ENCODE measurements at places on chromosomes 4 and X.
A peak's percentile ranks its signal among the peaks of the same experiment; 100 is the strongest.

DNA sequence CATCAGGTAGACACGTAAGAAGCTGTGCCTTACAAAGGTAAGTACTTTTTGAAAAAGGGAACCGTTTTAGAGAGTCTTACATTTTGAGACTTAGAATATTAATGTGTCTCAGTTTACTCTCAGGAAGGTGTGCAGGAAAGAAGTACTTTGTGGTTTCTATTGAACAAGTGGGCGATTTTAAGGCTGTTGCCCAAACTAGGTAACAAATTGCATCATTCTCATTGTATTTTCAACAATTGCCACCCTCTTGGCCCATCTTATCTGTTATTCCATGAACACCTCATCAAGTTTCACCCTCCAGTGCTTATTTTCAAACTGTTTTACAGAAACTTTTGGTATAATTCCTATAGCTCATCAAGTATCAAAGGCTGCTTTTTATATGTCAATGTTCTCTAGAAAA, 158.3 kb downstream of the SLC4A4 start:
- DNase-seq: no peak

DNA sequence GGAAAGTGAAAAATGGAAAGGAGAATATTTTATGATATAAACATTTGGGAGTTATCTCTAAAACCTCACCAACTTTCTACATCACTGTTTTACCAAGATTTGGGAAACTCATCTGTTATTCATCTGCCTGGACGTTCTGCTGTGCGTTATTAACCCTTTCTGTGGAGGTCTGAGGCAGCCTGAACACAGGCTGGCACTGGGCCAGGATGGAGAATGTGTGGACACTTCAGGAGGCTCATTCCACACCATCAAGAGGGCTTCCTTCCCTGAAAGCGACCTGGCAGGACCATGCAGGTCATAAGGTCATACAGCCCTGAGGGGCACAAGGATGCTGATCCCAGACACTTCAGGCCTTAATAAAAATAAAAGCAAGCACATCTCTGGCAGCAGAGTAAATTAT, 31.2 kb upstream of the TMEM184C start:
- no peak for DNase-seq

- DNase-seq: peak; percentile 54
Observed at GRCh38 chr4:87679449-87680169, 29.5 kb downstream of the DMP1 start.

DNA sequence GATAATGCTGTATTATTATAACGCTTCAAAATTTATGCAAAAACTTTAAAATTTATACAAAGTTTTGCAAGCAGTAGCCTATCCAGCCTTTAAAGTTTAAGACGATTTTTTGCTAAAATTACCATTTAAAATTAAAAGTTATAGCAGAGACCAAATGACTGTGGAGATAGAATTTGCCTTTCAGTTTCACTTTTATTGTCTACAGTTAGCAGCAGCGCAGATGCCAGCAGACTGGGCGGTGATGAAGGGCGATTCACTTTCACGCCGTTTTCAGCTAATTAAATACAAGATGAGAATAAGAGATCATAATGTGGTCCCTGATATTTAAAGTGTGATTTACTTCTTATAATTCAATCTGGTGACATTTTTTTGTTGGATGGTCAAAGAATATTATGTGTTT, 1381.5 kb upstream of the ADGRL3 start:
- no peak for DNase-seq

GRCh38 chr4:132557660-132558059, 591.4 kb upstream of the PCDH10 start:
- no peak for DNase-seq

- no peak for DNase-seq
Observed at GRCh38 chrX:73401591-73402266, 45.1 kb upstream of the CDX4 start.

- no peak for DNase-seq
Observed at GRCh38 chrX:147910607-147911006, 1.1 kb upstream of the FMR1 start.

- no peak for DNase-seq
Observed at GRCh38 chr4:89301902-89302301, 5.7 kb downstream of the GPRIN3 start.

DNA sequence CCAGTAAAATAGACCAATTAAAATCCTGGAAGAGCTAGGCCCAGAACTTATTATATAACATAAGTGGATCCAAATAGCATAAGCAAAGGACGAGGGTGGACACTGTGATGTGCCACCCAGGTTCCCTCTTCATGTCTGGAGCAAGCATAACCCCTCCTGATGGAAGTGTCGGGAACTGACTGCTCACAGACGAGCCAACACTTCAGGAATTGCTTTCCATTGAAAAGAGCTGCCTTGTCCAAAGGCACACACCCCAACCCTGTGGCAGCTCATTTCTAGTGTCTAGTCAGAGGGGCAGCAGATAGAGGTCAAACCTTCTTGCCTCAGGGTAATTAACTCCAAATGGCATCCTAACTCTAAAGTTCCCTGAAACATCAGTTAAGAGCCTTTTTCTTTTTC, 15.3 kb downstream of the DDIT4L start:
- no peak for DNase-seq

GRCh38 chr4:5511791-5512190, 196.6 kb downstream of the EVC2 start:
- DNase-seq: no peak

DNA sequence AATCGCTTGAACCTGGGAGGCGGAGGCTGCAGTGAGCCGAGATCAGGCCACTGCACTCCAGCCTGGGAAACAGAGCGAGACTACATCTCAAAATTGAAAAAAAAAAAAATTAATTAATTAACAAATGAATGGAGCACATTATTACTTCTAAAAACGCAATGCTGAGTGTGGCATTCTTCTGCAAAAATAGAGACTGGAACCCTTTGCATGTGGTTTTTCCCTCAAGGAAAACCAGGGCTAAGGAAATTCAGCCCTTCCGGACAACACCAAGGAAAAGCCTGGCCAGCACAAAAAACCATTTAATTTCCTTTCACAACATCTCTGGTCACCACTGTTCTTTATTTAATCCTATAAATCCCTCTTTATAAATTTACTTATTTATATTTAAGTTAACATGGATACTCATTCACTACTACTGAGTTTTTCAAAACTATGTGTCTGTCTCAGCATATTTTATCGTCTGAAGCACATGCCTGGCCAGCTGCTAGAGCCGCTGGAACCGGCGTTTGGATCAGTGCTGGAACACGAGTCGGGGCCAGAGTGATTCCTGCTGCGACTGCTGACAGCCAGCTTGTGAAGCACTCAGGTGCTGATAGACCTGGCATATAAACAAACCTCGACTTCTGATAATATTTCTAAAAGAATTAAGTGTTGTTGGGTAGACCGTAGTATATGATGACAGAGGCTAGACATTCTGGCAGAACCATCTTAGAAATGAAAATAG, 84.5 kb upstream of the WWC2 start:
- no peak for DNase-seq

- peak; percentile 15 for DNase-seq
Observed at GRCh38 chrX:150649096-150649870, 43.9 kb upstream of the MTMR1 start.

- DNase-seq: no peak
Observed at GRCh38 chrX:150007356-150007755, 69.1 kb upstream of the EOLA2 start.

DNA sequence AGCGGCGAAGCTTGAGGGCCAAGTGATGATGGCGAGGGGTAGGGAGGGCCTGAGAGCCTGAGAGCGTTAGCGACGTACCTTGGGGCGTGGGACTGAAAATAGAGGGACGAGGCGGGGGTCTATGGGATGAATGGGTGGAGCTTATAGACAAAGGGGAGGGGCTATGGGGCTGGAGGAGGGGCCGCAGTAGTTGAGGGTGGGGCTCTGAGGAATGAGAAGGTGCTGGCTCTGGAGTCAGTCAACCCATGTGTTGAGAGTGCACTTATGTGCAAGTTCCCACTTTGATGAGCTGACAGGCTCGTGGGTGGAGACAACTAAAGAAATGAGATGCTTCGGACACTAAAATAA, 488 bp downstream of the TBC1D25 start:
- peak; percentile 77 for DNase-seq

GRCh38 chr4:150609131-150609530, 27.2 kb downstream of the MAB21L2 start:
- no peak for DNase-seq

- DNase-seq: no peak
Observed at GRCh38 chr4:2084316-2084715, 25.2 kb downstream of the NAT8L start.

- DNase-seq: no peak
Observed at GRCh38 chrX:132015875-132016274, 7.2 kb upstream of the STK26 start.

GRCh38 chrX:103413705-103414387, 37.5 kb downstream of the BEX3 start:
- no peak for DNase-seq

DNA sequence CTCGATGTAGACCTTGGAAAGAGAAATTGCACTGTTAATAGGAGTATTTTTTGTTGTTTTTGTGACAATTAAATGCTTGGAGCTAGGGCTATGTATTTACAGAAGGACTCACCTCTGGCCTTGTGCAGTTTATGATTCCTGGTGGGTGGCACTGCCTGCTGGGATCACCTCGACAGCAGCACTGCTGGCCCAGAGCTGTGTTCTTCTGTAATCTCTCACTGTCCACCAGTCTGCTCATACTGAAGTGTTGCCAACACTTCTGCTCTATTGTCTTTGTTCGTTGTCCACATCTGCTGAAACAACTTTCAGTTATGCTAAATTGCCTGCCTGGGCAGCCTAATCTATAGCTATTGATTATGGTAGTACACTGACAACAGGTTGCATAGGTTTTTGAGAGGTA, 194.4 kb upstream of the ANK2 start:
- DNase-seq: no peak

GRCh38 chrX:54482839-54483593, 13.0 kb downstream of the FGD1 start:
- DNase-seq: no peak

DNA sequence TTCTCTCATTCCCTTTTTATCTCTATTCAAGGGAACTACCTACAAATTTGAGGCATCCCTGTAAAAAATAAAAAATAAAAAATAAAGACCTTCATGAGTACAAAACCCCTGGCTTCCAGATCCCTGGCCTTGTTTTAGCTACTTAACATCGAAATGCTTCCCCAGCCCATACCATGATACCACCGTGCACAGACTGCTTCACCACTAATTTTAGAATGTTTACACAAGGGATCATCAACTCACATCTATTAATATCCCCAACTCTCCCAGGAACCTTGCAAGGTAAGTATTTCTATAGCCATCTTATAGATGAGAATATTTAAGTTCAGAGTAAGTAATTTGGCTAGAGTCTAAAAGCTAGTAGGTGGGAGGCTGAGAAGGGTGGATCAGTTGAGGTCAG, 51.7 kb downstream of the UCHL1 start:
- DNase-seq: no peak

DNA sequence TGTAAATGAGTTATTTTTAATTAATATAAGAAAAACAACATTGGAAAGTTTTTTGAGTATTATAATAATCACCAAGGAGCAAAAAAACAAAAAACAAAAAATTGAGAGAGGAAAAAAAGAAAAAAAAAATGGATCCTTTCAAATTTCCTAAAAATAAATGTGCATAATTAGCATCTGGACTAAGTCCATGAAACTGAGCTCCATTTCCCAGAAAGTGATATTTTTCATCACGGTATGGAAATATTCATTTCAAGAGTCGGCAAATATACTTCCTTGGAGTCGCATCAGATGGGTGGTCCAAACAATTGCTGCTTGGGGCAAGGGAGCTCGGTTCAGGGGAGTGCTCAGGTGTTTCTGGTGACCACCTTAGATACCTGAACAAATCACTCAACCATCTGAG, 305.1 kb downstream of the LDB2 start:
- DNase-seq: no peak

GRCh38 chrX:39705290-39705689, 392.5 kb downstream of the BCOR start:
- peak; percentile 53 for DNase-seq

DNA sequence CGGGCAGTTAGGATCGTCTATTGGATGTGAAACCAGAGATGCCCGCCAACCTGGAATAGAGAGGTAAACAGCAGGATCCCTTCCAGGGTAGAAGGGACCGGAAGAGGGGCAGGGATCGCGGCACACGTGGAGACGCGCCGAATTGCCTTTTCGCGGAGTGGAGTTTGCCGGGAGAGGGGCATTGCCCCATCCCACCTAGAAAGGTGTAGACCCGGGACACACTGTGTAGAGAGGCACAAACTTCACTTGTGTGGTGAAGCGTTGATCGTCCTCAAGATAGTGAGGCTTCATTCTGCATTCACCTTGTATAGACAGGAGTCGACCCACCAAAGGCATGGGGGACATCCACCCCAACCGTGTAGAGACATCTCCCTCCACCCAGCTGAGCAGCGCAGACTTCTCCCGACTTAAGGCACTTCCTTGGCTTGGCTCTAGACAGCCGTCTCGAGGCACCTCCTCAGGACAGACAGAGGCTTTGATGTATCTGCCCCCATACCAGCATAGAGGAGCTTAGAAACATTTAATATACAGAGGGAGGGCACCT, 410 bp downstream of the GNL3L start:
- DNase-seq: no peak

GRCh38 chr4:176780995-176781738, 11.6 kb downstream of the VEGFC start:
- no peak for DNase-seq

DNA sequence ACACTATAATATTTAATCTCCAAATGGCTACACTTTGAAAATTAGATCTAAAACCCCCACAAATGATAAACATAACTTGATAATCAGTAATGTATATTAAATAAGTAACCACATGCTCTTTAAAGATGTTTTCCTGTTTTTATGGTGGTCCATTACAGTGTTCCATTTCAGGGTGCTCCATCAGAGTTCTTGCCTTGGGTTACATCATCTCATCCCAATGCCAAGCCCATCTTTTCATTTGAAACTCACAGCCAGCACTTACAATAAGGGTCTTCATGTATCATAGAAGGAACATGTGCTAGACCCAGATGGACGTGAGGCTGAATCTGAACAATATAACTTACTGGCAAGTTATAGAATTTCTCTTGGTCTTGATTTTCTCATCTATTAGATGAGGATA, 10.5 kb upstream of the PAQR3 start:
- no peak for DNase-seq

- no peak for DNase-seq
Observed at GRCh38 chrX:646228-646495, 15.6 kb downstream of the SHOX start.

- no peak for DNase-seq
Observed at GRCh38 chrX:116238567-116239255, 68.2 kb downstream of the AGTR2 start.

DNA sequence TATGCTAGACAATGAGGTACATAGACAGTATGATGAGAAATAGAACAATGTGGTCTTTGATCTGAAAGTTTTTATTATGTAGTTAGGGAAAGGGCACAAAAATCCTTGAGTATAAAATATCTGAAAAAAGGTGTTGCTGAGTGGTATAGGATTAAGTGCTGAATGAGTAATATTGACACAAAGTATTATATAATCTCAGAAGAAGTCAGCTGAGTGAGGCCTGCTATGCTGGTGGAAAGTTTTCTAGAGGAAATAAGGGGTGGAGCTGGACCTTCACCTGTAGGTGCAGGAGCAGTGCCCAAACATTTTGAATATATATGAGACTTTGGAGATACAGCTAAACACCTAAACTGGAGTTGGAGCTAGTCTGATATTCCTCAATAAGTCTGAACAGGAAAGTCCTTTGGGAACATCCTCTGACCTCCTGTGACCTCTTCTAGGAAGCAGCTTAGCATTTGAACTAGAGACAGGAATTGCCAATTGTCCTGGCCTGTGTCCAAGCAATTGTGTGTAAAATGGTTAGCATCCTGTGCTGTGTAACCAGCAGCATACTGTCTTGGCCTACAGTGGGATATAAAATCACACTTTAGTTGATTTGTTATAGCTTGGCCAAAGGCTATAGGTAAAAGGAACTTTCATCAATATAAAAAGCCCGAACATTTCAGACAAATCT, 285.3 kb downstream of the ANKRD50 start:
- DNase-seq: no peak

GRCh38 chr4:85409251-85409650, 65.7 kb upstream of the ARHGAP24 start:
- DNase-seq: no peak
